Renal pelvis (tissue), 12 donors: ENCODE measurements at places on chromosomes 2 and 18. TPM values are rescaled to one million over a fixed set of nuclear protein-coding genes. Genes with fewer than 3 reads are reported as not detected.

DNA sequence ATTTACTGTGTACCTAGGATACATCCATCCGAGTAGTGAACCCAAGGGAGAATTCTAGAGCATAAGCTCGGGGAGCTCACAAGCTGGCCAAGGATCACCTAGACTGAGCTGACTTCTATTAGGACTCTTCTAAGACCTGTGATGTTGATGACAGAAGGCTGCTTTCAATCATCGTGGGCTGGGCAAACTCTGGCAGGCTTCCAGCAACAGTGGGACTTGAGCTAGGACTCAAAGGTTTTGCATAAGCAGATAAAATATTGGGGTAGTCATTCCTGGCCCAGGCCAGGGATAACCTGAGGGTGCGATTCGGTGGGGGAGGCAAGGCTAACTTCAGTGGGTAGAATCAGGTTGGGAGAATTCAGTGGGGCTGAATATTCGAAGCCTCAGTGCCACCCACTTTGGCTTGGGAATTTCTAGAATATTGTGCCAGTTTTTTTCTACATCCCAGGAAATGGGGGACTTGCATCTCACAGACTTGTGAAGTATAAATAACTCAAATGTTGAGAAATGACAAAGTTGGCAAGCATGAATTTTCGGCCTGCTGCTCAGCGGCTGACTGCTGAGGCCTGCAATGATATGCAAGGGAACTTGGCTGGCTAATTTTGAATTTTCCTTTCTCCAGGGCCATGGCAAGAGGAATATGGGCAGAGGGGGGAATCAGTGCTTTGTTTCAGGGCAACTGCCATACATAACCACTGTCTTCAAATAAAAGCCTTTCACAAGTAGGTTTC is 274.3 kb downstream of the PRKCE start:
- no peak for DNase-seq

AKAIN1 gene
- not detected for polyA plus RNA-seq

KIF5C gene
- polyA plus RNA-seq, result 4.4 TPM

ZNF892 gene
- polyA plus RNA-seq, result 6.8 TPM
